GM19239 (cell line): ENCODE measurements at places on chromosomes 13 and 19.

GRCh38 chr19:5470264-5470671 lies 15.1 kb downstream of the ZNRF4 start:
- DNase-seq = no peak

DNA sequence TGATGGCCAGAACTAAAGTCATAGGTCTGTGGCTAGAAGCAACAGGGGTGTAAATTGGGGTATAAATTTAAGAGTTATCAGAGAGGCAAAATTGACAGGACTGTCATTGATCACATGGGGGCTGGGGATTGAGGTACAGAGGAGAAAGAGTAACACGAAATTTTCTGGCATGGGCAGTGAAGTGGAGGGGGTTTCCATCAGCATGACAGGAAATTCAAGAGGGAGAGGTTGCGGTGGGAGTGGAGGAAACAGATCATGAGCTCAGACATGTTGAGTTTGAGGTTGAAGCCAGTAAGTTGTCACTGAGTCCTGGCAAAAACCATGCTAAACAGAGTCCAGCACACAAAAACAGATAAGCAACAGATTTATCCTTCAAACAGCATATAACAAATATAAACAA lies 192.1 kb upstream of the TSC22D1 start:
- no peak for DNase-seq

DNA sequence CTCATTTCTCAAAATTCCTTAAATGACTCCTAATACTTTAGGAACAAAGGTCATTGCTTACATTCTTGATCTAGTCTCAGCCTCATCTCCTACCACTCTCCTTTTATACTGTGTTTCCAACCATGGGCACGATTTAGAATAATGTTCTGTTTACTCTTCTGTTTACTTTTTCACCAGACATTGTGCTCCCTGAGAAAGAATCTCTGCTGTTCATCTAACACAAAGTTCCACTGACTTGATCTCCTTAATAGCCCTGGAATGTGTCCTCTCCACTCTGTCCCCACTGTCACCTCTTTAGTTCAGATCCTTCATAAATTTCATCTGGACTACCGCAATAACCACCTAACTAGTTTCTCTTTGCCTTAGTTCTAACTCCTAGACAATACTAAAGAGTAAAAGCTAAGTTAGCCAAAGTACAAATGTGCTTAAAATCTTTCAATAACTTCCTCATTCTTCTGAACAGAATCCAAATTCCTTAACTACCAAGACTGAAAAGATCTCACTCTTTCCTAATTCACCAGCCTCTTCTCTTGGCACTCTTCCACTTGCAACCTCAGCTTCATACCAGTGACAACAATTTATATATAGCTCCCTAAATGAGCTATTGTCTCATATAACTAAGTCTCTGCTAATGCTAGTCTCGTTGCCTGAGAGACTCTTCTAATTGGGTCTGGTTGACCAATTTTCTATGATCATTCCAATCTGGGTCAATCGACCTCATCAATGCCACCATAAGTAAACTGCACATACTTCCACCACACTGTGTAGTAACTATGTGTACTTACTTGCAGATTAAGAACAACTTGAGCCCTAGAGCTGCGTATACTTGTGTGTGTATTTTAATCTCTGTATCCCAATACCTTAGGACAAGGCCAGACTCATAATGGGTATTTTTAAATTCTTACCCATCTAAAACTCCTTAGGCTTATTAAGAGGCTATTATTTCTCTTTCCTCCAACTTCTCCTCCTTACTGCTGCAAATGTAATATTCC lies 179.9 kb downstream of the VWA8 start:
- no peak for DNase-seq

GRCh38 chr19:45175515-45176345 lies 2.3 kb downstream of the TRAPPC6A start:
- DNase-seq = no peak

DNA sequence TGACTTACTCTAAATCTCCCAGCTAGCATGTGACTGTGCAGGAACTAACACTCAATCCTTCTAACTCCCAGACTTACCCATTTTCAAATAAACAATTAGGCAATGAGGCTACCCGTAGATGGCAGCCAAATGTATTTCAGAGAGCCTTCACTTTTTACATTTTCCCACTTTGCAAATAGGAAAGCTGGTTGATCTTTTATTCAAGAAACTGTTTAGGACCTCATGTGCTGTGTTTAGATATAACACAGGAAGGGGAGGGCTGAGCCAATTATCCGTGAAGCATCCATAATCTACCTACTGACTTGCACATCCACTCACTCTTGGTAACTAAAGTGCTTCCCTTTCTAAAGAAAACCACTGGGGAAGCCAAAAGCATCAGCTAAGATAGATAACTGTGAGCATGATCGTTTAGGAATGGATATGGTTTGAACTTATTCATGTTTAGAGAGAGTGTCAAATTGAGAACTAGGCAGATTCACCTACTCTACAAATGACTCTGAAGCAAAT lies 33.4 kb downstream of the MBNL2 start:
- DNase-seq = no peak

- no peak for DNase-seq
These were observed 182.4 kb upstream of the UFM1 start for GRCh38 chr13:38167164-38167822.

DNA sequence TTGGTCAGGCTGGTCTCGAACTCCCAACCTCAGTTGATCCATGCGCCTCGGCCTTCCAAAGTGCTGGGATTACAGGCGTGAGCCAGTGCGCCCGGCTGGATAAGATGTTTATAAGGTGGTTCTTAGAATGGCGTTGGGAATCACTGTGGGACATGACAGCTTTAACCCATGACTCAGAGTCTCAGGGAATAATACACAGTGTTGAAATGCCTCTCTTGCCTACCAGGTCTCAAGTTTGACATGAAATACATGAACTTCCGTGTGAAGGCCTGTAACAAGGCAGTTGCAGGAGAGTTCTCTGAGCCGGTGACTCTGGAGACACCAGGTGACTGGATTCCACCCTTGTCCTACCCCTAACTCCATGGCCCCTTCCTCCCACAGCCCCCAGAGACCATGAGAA lies 12.6 kb downstream of the FSD1 start:
- DNase-seq = no peak

DNA sequence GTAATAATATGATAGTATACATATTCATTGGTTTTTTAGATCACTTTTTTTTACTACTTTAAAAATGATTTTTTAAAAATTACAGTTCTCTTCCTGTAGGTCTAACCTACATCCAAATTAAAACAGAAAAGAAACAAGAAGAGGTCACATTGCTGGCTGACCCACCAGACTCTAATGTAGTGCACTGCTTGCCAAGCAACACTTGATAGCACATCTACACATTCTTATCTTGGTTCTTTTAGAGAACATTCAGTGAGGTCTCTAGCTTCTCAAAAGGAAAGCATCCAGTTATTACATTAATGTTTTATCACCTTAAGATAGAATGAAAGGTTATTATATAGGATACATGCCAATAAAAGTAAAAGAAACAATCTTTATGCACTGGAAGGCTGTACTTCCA lies 35.6 kb downstream of the NDFIP2 start:
- DNase-seq = no peak

GRCh38 chr19:5627395-5627904 lies 4.6 kb downstream of the SAFB start:
- DNase-seq = peak; percentile 33

- DNase-seq = no peak
These were observed 342.4 kb downstream of the KCNRG start for GRCh38 chr13:50357586-50358118.

- DNase-seq = no peak
These were observed 531.4 kb upstream of the NBEA start for GRCh38 chr13:34410678-34411077.

- no peak for DNase-seq
These were observed 562.6 kb upstream of the ARGLU1 start for GRCh38 chr13:107130566-107130965.

- no peak for DNase-seq
These were observed 26.8 kb upstream of the STARD13 start for GRCh38 chr13:33312150-33312860.

DNA sequence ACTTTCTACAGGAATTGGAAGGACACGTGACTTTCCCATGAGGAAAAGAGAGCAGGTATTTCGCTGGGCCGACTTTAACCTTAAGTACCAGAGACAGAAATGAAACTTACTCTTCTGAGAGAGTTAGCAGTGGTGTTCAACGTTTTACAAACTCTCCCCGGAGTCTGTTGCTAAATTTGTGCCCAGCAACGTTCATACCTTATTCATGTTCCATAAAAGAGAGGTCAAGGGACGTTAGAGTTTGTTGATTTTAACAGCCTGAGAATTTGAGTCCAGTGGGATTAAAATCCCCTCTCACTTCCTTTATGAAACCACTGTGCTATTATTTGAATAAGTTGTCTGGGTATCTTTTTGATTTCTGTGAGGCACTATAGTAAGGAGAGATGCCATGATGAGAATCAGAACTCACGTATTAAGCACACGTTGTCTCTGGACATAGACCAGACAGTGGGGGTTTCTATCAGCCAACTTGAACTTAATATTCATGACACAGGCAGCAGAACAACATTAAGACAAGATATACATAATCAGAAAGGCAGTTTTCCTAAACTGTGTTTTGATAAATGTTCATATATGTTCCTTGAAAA lies 33.4 kb downstream of the SPRY2 start:
- no peak for DNase-seq

- DNase-seq = no peak
These were observed 10.2 kb downstream of the CAPN12 start for GRCh38 chr19:38734176-38734425.

DNA sequence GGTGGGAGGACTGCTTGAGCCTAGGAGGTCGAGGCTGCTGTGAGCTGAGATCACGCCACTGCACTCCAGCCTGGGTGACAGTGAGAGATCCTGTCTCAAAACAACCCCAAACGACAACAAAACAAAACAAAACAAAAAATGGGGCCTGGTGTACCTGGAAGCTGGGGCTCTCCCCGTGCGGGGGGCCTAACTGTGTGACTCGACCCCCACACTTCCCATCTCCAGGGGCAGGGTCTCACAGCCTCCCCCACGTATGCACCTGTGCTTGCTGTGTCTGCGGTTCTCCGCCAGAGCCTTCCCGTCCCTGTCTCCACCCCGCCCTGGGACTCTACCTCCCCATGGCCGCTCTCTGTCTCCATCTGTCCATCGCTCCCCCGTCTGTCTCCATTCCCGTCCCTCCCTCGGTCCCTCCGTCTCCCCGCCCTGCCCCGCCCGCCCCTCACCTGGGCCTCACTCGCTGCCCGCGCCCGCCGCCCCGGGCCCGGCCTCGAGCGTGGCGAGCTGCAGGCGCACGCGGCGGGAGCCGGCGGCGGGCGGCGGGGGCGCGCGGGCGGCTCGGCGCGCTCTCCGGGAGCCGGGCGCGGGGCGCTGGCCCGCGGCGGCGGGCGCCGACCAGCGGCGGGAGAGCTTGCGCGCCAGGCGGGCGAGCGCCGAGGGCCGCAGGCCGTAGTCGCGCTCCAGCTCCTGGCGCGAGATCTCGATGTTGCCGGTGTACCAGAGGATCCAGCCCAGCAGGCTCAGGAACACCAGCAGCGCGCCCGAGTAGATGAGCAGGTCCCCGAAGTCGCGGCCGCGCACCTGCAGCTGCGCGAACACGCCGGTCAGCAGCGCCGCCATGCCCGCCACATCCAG lies 587 bp downstream of the TMEM238 start:
- peak; percentile 87 for DNase-seq

GRCh38 chr19:17966550-17967256 lies at the start of gene KCNN1:
Gene KCNN1 (plus strand): TSS chr19:17967107. CDS start chr19:17973889, 6,782 bp downstream.
- DNase-seq = no peak

- no peak for DNase-seq
These were observed 33.4 kb downstream of the CAB39L start for GRCh38 chr13:49410477-49410876.

DNA sequence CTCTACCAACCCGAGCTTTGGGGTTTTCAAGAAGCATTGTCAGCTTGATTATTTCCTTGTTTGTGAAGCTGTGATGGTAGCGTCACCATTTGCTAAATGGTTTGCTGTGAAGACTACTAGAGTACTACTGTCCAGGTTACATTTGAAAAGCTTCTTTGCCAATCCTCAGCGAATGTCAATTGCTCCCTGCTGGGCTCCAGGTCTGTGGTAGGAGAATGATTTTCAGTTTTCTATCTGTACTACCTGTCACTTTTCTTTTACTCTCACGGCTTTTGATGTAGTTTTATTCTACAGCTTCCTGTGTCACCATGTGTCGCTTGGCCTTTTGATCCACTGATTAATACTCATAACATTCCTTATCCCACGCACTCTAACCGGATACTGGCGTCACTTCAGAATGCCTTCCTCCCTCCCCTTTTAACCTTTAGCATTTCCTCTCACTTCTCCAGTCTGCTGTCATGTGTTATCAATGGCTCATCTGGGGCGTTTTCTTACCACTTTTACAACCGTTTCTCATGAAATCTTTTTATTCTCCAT lies 7.5 kb upstream of the GPR183 start:
- no peak for DNase-seq

DNA sequence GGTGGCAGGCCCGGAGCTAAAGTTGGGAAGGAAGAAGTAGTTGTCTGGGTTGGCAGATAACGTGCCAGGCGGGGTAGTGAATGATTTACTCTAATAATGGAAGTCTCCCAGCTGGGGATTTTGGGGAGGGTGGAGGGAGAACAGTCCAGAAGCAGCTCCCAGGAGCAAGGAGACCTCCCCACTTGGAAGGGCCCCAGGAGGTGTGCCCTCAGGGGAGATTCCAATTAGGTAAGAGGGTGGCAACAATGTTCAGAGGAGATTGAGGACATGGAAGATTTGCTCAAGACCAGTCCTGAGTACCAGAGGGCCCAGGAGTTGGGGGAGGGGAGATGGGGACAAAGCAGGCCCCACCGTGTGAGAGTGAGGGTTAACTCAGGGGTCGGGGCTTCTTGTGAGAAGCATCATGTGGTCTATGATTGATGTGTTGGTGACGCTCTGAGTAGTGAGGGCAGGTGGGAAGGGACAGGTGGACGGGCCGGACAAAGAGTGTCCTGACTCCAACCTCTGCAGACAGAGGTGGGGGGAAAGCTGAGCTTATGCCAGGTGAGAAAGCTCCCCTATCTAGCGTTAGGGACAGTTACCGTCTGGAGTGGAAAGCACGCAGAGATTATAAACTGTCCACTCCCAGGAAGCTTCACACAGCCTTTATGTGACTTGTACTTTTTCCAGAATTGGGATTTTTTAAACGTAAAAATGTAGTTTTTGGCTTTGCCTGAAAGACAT lies 3.5 kb downstream of the SPINT2 start:
- no peak for DNase-seq

GRCh38 chr13:45167611-45168554 lies 33.0 kb downstream of the KCTD4 start:
- DNase-seq = no peak

DNA sequence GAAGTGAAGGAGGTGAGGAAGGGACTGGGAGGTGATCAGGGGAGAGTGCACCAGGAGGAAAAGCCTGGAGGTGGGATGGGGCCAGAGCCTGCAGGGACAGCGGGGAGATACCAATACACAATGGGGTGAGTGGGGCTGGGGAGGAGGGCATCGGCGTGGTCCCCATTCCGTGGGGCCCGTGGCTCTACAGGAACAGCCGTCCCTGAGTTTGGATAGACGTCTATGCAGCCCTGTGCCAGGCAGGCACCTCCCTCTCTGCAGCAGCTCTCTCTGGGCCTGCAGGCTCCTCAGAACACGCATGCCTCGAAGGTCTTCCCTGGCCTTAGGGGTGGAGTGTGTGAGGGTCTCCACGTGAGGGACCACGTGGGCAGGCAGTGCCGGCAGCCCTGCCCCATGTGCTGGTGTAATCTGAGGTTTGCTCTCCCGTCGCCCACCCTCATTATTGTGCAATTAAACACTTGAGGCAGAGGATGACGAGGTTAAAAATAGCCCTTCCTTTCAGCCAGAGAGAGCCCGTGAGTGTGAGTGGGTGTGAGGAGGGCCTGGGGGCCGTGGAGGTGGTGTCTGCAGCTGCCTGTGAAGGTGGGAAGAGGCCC lies 16.5 kb downstream of the C2CD4C start:
- no peak for DNase-seq
